ENCODE measurements at places on chromosomes 16 and 17.

DNA sequence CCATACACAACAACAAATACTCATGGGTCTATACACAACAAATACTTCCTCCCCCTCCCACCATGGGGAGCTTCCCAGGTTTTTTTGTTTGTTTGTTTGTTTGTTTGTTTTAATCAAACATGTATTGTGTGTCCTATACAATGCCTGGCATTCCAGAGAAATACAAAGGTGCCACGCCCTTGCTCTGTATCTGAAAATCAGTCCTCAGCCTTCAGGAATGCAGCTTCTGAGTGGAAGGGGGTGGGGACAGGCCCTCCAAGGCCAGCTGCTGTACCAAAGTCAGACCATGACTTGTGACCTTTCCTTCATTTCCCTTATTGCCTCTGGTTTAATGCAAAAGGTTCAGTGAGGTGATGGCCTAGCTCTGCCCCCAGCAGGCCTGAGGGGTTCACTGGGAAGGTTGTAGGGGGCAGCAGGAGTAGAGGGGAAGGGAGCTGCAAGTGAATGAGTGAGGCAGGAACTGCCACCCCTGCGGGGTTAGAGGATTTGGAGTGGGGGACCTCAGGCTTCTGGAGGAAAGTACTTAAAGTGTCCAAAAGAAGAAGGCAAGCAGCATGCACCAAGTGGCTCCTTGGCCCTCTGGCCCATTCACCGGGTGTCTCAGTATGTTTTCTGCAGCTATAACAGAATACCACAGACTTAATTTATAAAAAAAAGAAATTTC, 105.2 kb downstream of the CLEC16A start:
- no peak for DNase-seq

- DNase-seq: no peak
Measured at GRCh38 chr16:9279291-9280068, 188.0 kb downstream of the HAPSTR1 start.

DNA sequence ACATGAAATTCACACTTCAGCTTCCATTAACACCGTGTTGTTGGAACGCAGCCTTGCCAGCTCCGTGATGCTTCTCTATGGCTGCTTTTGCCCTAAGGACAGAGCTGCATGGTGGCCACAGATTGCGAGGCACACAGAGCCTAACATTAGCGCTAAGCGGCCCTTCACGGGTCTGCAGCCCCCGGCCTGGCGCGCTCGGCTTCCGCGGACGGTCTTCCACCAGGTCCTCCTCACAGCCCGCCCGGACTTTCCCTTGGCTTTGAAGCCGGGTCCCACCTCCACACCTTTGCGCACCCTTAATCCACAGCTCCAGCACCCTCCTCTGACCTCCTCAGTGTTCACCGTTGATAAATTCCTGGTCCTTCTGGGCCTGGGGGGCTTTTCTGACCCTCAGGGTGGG, 19.6 kb downstream of the SCGB1C2 start:
- DNase-seq: peak; percentile 12

DNA sequence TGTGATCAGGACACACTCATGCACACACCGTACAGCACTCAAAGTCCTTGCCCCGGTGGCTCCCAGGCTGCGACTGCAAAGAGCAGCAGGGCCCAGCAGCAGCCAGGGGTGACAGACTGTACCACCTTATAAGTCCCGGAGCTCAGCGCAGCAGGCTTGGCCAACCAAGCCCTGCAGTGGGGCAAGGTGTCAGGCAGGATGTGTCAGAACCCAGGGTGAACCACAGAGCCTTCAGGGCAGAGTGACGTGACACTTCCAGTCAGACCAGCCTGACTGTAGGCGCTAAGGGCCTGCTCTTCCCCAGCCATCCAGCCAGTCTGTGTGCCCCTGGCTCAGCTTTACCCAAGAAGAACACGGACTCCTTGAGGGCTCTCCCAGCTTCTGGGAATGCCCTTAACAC, 204.1 kb downstream of the COPRS start:
- DNase-seq: peak; percentile 64

GRCh38 chr17:82929011-82929622, 89.3 kb upstream of the ZNF750 start:
- DNase-seq: peak; percentile 16

- DNase-seq: no peak
Measured at GRCh38 chr17:74892013-74892841, 1.2 kb downstream of the FADS6 start.

- no peak for DNase-seq
Measured at GRCh38 chr17:77728474-77728795, 230.1 kb upstream of the TNRC6C start.

GRCh38 chr16:2881783-2882649, 999 bp upstream of the FLYWCH2 start:
- DNase-seq: peak; percentile 66

GRCh38 chr17:60169921-60170817, 20.4 kb downstream of the CA4 start:
- DNase-seq: peak; percentile 41

Measured in left cardiac atrium (tissue), 4 donors.